ENCODE measurements at places on chromosomes 7 and 10. TPM values are rescaled to one million over a fixed set of nuclear protein-coding genes. Genes with fewer than 3 reads are reported as not detected.

The MMP21 gene
- not detected for total RNA-seq

The CCL26 gene
- total RNA-seq: not detected

DNA sequence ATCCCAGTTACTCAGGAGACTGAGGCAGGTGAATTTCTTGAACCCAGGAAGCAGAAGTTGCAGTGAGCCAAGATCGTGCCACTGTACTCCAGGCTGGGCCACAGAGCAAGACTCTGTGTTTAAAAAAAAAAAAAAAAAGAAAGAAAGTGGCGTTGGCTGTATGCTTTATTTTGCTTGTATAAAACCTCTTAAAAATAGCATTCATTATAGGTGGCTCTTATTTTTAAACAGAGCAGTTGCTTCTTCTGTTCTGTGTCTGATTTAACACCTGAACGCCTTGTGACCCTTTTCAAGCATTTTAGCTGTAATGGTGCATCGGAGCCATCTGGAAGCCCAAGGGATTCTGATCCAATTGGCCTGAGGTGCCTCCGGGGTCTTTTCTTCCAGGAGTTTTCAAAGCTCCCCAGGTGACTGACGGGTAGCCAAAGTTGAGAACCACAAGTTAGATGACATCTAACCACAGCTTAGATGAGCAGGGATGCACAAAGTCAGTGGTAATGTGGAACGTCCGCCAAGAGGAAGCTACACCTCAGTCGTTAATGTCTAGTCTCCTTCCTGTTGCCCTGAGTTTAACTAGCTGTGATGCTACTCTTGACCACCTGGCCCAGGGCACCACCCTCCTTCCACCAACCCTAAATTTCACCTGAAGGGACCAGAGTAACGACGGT, 274.6 kb upstream of the KLF6 start:
- H3K27ac ChIP-seq: peak overlapping the region; percentile 47
- no peaks in the 10 kb centered on the region for H3K36me3 ChIP-seq
- no peak overlapping the region for H3K4me3 ChIP-seq
- H3K27me3 ChIP-seq: no peaks in the 10 kb centered on the region

The CYP2C18 gene
- not detected for total RNA-seq

The CYP2W1 gene
- 4.0 TPM for total RNA-seq

GRCh38 chr7:121449329-121449728, 53.2 kb upstream of the FAM3C start:
- DNase-seq: no peak
- no peak overlapping the region for H3K27ac ChIP-seq
- H3K36me3 ChIP-seq: no peaks in the 10 kb centered on the region
- no peaks in the 10 kb centered on the region for H3K4me1 ChIP-seq
- H3K4me3 ChIP-seq: no peak overlapping the region
- H3K27me3 ChIP-seq: no peaks in the 10 kb centered on the region

Measured in prostate gland (tissue), 2 donors.